ENCODE measurements at places on chromosomes 11 and 22.

DNA sequence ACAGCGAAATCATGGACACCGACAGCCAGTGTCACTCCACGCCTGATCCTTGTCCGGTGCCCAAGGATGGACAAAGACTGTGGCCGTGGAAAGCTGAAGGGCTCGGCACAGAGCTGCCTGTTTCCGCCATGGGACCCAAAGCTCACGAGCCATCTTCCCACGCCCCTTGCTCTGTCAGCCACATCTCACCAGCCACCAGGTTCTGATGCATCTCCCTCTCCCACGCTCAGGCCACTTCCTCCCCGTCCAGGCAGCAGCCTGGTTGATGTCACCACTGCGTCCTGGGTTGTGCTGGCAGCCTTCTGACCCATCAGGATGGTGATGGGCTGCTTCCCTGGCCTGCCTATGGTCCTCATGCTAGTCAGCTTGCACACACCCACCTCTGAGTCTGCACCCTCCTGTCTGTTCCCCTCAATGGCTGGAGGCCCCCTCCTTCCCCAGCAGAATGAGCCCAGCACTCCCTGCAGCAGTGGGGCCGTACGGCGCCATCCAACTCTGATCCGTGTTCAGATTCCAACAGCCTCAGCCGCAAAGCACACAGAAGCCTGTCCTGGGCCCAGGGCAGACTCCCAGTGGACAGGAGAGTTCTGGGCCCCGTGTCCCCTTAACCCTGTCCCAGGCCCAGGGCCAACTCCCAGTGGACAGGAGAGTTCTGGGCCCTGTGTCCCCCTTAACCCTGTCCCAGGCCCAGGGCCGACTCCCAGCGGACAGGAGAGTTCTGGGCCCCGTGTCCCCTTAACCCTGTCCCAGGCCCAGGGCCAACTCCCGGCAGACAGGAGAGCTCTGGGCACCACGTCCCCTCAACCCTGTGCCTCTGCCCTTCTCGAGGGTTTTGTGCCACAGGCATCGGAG lies 259.5 kb downstream of the BRD1 start:
- DNase-seq: no peak

DNA sequence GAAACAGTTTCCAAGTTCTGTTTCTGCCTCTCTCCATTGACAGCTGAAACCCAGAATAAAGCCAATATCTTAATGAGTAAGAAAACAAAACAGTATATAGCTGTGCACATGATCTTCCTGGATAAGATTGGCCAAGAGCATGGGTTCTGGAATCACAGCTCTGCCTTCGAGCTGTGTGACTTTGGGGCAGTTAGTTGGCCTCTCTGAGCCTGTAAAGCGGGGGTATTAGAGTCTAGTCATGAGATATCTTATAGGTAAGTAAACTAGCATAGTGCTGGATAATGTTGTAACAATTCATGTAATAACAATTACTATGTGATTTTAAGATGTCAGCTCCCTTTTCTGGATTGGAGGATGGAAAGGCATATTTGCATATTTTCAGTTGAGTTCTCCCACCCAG lies 73.5 kb downstream of the TRAF6 start:
- no peak for DNase-seq

DNA sequence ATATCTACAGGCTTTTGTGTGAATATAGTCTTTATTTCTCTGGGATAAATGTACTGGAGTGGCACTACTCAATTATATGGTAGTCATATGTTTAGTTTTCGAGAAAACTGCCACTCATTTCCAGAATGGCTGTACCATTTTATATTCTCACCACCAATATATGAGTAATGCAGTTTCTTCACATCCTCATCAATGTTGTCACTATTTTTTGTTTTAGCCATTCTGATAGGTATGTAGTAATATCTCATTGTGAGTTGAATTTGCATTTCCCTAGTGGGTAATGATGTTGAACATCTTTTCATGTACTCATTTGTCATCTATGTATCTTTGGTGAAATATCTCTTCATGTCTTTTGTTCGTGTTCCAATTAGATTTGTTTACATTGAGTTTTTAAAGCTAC lies 18.0 kb downstream of the ACRV1 start:
- DNase-seq: no peak

DNA sequence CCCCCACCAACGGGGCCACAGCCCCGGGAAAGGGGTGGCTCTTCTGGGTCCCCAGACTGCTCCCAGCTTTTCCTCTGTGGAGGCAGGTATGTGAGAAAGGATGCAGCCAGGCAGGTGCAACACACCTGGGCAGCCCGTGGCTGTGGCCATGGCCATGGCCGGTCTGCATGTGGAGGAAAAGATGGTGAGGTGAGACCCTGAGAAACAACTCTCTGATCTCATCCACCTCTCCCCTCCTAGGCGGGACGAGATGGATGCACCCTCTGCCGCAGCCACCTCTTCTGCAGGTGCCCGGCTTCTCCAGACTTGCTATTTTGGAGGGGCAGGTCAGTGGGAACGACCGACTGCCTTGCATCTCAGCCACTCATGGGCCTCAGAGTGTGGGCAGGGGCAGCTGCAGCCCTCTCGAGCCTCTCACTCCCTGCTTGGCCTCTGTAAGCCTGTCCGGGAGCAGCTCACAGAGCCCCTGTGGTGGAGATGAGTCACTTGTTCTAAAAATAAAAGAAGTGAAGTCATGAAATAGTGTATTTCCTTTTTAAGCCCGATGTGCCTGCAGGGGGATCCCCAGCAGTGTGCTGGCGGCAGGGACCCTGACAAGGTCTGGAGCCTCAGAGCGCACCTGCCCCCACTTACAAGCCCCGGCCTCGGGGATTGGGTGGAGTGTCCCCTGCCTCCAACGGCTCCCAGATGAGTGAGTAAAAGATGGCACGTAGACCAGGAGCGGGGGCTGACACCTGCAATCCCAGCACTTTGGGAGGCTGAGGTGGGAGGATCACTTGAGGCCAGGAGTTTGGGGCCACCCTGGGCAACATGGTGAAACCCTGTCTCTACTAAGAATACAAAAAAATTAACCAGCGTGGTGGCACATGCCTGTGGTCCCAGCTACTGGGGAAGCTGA lies 10.7 kb downstream of the SMIM38 start:
- DNase-seq: no peak

DNA sequence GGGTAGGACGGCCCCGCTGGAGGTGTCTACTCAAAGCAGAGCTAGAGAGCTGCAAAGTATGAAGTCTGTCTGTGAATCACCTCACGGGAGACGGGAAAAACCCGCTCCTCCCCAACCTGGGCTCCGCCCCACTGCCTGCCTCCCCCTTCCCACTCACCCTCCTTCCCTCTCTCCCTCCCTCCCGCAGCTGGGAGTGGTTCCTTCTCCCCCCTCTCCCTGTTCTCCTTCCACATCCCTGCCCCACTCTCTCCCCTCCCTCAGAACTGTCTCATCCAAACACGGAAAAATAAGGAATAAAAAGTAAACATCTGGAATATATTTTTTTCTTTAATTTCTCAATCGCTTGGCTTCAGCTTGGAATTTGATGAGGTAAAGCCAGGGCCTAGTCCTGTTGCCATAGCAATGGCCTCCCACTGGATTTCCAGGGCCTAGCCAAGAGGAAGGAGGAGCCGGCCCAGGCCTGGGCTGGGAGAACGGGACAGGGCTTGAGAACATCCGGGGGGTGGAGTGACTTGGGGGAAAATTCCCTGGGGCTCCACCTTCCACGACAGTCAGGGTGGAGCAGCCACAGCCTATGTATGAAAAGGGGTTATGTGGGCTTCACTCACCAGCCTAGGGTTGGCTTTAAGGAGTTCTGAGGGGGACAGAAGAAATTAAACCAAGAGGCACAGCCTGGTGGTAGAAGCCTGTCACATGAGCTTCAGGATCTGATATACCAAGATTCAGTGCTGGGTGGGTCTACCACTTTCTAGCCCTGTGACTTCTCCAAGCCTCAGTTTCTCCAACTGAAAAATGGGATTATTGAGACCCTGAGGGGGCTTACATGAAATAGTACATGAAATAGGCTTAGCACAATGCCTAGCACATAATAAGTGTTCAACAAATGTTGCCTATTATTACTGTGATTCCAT lies 2.2 kb downstream of the TNKS1BP1 start:
- DNase-seq: no peak

DNA sequence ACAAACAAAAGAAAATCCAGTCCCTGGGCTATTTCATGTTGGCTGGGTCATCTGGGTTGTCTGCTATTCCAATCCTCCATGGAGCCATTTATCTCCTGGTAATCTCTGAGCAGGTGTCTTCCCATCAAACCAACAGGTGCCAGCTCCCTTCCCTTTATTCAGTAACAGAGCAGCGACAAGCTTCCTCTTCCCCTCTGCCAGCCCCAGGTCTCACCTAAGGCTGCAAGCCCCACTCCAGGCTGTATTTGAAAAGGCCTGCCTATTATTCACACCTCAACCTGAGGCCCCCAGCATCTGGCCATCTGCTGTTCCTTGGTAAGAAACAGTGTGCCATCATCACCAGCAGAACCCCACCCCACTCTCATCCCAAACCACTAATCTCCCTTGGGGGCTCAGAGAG lies 436.2 kb downstream of the BUD13 start:
- no peak for DNase-seq

DNA sequence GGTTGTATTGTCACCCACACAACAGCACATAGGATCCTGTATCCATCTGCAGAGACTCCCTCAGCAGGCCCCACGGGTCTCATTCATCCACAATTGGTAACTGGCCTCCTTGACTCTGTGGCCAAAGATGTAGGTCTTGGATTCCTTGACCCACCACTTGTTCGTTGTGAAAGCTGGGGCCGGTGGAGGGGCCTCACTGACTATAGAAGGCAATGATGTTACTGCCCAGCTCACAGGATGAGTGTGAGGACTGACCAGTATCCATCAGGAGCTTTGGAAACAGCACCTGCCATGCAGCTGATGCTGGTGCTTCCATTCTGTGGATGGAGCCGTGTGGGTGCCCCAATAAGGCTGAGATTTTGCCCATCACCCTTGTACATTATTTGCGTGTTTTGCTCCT lies 615.7 kb downstream of the BRD1 start:
- DNase-seq: no peak

GRCh38 chr22:37406441-37407235 lies 20.6 kb downstream of the ELFN2 start:
- no peak for DNase-seq

DNA sequence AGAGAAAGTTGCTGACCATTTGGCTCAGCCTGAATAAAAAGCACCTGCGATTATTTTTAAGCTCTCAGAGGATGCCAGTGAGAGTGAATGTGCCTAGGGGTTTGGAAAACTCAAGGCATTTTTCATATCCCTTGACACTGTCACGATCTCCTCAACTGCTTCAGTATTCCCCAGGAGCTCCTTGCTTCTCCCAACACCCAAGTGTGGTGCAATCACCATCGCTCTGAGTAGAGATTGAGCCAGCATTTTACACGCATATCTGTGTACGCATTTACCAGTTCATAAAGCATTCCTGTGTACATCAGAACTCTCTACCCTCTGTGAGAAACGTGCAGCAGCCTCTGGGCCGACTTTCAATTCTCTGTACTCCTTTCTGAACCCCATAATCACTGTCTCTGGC lies 1.3 kb downstream of the SRRD start:
- DNase-seq: no peak

DNA sequence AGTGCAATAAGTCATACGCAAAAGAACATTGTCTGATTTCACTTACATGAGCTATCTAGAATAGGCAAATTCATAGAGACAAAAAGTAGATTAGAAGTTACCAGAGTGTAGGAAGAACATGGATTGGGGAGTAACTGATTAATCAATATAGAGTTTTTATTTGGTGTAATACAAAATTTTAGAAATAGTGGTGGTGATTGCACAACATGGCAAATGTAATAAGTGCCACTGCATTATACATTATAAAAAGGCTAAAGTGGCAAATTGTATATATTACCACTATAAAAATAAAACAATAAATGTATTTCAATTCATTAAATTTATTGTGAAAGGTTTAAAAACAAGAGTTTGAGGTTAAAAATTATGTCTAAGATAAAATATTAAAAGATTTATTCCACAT lies 8.7 kb upstream of the OR51B4 start:
- no peak for DNase-seq

DNA sequence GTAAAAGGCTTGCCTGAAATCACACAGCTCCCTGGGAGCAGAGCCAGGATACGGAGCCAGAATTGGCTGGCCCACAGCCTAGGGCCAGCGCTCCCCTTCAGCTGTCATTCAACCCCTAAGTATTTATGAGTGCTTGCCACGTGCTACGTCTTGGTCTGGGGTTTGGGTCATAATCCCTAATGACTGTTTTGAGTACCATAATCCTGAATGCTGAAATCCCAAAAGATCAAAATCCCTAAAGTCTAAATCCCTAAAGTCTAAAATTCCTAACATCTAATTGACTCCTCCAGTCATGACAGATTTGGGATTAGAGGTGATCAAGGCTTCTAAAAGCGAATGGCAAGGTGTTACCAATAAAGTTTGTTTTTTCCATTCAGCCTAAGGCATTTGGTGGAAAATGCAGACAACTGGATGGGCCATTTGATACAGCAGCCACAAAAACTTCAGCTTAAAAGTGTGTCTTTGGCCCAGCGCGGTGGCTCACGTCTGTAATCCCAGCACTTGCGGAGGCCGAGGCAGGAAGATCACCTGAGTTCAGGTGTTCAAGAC lies 59.8 kb upstream of the PRR5 start:
- DNase-seq: no peak

DNA sequence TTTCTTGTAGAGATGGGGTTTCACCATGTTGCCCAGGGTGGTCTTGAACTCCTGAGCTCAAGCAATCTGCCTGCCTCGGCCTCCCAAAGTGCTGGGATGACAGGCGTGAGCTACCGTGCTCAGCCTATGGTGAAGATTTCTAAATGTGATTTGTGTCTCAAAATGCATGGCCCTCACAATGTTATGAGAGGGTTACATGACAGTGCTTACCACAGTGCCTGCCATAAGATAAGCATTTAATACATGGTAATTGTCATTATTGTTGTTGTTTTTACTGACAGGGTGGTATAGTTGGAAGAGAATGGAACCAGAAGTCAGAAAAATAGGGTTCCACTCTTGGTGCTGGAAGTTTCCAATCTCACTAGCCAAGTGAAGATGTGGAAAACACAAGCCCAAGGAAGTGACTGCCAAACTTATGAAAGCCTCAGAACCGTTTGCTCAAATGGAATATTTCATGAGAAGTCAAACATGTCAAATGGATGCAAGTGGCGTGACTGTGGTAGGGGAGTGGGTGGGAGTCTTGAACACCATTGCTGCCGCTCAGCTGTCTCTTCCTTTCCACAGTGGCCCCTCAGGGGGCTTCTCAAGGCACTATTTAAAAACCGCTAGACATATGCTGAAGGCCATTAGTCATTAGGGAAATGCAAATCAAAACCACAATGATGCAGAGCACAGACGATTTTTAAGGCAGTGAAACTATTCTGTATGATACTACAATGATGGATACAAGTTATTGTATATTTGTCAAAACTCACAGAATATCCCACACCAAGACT lies 29.1 kb upstream of the LMO2 start:
- no peak for DNase-seq

- DNase-seq: no peak
Observed at GRCh38 chr11:112834277-112834755, 126.9 kb upstream of the NCAM1 start.

- DNase-seq: no peak
Observed at GRCh38 chr11:17721242-17721999, 2.0 kb downstream of the MYOD1 start.
